GM04503 (cell line): ENCODE measurements at places on chromosomes 16 and 17.

GRCh38 chr16:53611179-53611696 is 92.4 kb downstream of the RPGRIP1L start:
- no peak for DNase-seq

GRCh38 chr17:75829747-75830146 is 14.5 kb downstream of the UNC13D start:
- no peak for DNase-seq

DNA sequence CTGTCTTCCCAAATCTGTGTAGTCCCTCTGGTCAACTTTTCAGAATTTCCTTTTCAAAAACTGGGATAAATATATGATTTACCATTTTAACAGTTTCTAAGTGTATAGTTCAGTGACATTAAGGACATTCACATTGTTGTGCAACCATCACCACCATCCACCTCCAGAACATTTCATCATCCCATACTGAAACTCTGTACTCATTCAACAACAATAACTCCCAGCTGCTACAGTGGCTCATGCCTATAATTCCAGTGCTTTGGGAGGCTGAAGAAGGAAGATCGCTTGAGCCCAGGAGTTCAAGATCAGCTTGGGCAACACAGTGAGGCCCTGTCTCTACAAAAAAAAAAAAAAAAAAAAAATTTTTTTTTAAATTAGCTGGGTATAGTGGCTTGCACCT is 131.0 kb downstream of the AATF start:
- DNase-seq: peak; percentile 21

DNA sequence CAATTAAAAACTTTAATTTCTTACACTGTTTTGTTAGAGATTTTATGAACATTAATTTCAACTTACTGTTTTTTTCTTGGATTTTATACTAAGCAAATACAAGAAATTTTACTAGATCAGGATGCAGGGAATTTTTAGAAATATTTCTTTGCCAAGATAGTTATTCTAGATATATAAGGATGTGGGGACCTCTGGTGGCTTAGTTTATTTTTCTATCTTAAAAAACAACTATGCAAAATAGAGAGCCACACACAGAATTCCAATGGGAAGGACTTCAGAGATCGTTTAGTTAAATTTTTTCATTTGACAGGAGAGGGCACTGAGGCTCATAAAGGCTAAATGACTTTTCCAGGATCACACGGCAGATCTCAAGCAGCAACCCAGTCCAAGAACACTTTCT is 23.0 kb upstream of the CAPNS2 start:
- DNase-seq: no peak

GRCh38 chr16:64749346-64749745 is 372.5 kb downstream of the CDH11 start:
- no peak for DNase-seq

GRCh38 chr17:44115585-44116415 is 7.6 kb downstream of the HDAC5 start:
- DNase-seq: no peak

DNA sequence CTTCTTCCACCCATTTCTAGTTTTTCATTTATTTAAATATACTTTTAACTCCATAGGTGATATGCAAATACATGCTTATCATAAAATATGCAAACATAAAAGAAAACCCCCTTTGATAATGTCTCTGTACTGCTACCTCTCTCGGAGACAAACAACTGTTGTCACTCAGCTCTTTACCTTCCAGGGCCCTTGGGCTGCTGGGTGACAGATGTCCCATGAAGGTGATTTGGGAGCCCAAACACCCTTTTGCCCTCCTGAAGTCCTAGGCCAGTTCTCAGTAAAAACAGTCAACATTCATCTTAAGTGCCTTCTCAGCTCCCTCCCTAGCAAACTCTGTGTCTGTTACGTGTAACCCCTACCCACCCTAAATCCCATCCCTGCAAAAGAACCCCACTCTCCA is 37.5 kb downstream of the CHD9 start:
- DNase-seq: no peak

GRCh38 chr17:45353043-45353442 is 36.2 kb upstream of the MAP3K14 start:
- no peak for DNase-seq

- DNase-seq: no peak
These were observed 698 bp downstream of the ACBD4 start for GRCh38 chr17:45135978-45136791.
